Cerebellar cortex (tissue), 1 donor: ENCODE measurements at places on chromosomes 6 and 20.

DNA sequence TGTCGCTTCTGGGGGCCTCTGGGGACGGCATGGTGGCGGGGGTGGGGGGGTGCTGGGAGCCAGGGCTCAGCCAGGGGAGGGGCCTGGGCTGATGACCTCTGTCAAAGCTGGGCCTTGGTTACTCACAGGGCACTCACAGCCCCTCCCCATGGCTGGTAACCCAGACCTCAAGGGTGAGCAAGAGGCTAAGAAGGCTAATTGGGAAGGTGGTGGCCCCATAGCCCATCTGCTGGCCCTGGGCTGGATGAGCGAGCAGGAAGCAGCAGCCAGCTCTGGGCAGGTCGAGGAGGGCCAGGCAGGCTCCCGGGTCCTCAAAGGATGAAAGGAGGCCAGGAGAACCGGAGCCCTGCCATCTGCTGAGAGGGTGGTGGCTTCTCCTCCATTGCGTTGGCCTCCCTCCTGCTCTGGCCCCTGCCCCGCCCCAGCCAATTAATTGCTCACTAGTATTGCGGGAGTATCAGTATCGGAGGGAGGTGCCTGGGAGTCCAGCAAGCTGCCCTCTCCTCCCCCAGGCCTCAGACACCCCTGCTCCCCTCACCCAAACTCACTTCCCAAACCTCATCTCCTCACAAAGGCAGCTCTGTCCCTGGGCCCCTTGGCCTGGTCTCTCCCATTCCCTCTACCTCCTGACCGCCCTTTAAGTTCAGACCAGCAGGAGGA, 1.0 kb upstream of the CDSN start:
- no peak for DNase-seq

DNA sequence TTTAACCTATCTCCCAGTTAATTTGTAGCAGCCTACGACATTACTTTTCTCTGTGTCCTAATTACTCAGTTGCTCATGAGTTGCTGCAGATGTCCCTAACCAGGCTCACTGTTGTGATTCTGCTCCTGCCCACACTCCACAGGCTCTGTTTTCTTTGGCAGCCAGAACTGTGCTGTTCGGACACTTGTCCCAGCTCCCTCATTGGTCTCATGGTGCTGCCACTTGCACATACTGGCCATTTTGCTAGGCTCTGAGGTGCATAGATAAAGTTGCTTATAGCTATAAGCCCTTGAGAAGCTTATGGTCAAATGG, 55.0 kb downstream of the NOX3 start:
- peak; percentile 6 for DNase-seq

- no peak for DNase-seq
Measured at GRCh38 chr6:36110863-36111262, 19.4 kb upstream of the MAPK13 start.

- DNase-seq, result no peak
Measured at GRCh38 chr6:30465595-30466306, 23.6 kb upstream of the HLA-E start.

DNA sequence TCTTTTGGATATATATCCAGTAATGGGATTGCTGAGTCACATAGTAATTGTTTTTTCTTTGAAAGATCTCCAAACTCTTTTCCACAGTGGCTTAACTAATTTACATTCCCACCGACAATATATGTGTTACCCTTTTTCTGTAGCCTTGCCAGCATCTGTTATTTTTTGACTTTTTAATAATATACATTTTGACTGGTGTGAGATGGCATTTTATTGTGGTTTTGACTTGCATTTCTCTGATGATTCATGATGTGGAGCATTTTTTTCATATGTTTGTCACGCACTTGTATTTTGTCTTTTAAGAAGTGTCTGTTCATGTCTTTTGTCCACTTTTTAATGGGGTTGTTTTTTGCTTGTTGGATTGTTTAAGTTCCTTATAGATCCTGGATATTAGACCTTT, 58.9 kb upstream of the OPRM1 start:
- DNase-seq, result no peak

DNA sequence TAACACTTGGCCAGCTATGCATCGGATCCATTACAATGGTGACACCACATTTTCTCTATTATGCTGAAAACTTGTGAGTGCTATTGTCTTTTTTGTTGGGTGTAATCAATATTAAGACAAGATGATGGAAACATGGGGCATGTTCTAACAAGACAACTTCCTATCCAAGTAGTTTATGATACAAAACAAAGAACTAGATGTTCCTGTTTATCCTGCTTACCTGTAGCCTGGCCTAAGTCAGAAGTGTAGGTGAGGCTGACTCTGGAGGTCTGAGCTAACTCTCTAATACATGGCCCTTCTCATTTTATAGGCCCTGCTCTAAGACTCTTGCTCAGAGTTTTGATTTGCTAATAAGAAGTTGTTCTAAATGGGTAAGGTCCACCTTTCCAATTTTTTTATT, 242.4 kb upstream of the STXBP5 start:
- DNase-seq, result no peak

DNA sequence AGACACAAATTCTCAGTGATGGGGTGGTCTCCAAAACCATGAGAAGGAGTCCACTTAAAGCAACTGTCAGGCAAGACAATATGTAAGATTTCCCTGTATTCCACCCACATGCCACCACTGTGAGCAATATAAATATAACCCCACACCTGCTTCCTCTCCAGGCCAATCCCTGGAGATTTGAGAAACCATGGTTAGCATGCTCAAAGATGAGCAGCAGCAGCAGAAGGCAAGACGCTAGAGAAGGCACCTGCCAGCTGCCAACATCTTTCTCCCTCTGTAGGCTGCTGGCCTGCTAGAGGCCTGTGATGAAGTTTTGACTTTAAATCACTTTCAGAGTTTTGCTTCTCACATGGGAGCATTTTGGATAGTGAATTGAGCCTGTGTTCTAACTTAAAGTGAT, 7.9 kb upstream of the SOD2 start:
- DNase-seq, result no peak

- DNase-seq, result no peak
Measured at GRCh38 chr6:19892260-19892659, 55.1 kb downstream of the ID4 start.

GRCh38 chr6:6469074-6469473, 119.4 kb upstream of the LY86 start:
- no peak for DNase-seq

GRCh38 chr6:154548130-154548830, 37.8 kb upstream of the CNKSR3 start:
- peak; percentile 2 for DNase-seq

- DNase-seq, result no peak
Measured at GRCh38 chr6:122804962-122805485, 16.0 kb downstream of the SMPDL3A start.

GRCh38 chr6:33279971-33280511, 3.1 kb downstream of the B3GALT4 start:
- peak; percentile 81 for DNase-seq

GRCh38 chr6:84926189-84927155, 162.1 kb upstream of the TBX18 start:
- no peak for DNase-seq

DNA sequence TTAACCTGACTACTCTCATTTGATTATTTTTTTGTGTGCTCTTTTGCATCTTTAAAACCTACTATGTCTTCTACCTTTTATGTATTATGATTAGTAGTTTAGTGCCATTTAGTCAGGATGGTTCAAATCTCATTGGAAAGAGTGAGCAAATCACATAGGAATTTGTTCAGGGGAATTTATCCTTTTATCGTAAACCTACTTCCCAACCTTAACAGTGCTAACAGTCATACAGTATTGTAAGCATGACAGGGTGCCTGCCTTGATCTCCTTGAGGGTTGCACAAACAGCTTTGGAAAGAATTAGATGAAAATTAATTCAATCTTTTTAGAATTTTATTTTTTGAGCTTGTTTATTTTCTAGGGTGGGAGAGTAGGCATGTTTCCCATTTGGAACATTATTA, 18.3 kb downstream of the RNF8 start:
- DNase-seq, result no peak

DNA sequence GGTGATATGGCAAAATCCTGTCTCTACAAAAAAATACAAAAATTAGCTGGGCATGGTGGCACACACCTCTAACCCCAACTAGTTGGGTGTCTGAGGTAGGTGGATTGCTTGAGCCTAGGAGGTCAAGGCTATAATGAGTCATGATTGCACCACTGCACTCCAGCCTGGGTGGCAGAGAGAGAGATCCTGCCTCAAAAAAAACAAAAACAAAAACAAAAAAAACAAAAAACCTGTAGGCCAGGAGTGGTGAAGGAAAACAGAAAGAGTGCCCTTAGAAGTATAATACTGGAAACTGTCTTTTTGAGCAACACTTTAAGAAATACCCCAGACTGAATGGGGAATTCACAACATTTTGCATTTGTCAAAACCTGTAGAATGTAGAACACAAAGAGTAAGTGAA, 85.3 kb downstream of the JARID2 start:
- no peak for DNase-seq

GRCh38 chr6:13681305-13682061, 30.2 kb downstream of the RANBP9 start:
- no peak for DNase-seq

DNA sequence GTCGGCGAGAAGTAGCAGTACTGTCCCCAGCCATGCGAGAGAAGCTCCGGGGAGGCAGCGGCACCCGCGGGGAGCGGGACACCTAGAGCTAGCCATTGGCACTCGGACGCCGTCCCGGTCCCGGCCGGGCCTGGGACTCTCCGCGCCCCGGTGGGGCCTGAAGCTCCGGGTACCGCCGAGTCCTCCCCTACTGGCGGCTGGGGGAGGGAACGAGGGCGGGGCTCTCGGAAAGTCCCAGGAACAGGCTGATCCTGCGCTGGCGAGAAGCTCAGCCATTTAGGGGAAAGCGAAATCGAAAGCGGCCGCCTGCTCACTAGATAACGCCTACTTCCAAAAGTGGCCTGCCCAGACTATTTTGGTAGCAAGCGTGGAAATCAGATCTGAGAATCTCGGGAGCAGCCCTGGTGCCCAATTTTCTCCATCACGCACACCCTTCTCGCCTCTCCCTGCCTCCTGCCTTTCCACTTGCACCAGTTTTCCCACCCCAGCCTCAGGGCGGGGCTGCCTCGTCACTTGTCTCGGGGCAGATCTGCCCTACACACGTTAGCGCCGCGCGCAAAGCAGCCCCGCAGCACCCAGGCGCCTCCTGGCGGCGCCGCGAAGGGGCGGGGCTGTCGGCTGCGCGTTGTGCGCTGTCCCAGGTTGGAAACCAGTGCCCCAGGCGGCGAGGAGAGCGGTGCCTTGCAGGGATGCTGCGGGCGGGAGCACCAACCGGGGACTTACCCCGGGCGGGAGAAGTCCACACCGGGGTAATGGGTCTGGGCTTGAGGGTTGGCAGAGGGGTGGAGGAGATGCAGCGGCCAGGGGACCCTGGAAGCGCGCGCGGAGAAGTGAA, at the start of the genes PSMB9 and TAP1:
TSS of gene PSMB9 (plus strand) at position 652 of the 835 bp plus-strand sequence. CDS start at position 690, 38 bp downstream.
TSS of gene TAP1 (minus strand) at position 164 of the 835 bp plus-strand sequence. CDS start at position 96, 68 bp downstream.
- peak; percentile 91 for DNase-seq

DNA sequence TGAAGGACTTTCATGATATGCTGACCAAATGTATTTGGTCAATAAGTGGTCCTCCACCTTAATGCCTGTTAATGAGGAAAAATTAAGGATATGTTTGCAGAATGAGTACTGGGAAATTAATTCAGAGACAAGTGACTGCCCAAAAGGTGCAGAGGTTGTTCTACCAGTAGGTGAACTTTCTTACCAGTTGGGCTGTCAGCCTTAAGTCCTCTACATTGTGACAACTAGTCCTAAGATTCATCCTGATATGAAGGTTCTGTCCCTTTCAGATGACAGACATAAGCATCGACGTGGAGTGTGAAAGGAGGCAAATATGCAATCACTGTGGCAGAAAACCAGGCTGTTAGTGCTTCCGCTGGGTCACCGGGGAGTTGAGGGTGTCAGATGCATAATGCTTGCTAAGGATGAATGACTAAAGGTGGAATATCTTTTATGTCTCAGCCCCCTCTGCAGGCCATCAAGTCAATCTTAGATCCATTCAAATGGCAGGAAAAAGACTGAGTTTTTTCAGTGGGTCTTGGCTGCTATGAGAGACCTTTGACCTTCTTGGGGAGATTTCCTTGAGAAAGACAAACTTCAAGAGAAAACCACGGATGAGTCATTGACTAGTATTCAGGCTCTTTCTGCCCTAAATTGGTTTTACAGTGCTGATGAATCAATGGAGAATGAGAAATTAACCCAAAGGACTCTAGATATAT, 226.0 kb downstream of the TPBG start:
- DNase-seq, result peak; percentile 4

DNA sequence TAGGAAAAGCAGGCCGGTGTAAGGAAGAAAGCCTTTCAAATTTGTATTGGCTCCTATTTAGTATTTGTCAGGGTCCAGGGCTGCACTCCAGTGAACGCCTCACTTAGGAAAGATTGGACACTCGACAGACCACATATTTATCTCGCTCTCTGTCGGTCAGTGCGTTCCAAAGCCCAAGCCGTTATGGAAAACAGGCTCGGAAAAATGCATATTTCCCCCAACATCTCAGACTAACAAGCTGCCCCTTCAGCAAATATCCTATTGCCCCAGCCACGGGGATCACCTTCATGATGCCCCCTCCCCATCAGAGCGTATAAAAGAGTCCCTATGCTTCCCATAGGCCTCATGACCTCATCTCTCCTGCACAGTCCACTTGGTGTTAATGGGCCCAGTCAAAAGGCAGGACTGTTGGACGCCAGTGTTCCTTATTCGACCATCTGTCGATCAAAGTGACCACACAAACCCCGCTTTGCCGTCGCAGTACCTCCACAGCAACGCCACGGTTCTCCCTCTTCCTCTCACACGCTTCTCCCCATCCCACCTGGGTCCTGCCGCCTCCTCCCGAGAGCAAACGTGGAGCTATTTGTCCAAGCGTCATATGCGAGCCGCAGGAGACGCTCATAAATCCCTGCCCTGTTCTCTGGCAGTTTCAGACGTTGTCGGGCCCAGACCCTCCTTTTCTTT, 63.3 kb downstream of the NPEPL1 start:
- DNase-seq, result no peak

- DNase-seq, result no peak
Measured at GRCh38 chr20:13442986-13443385, 195.7 kb downstream of the TASP1 start.

- DNase-seq, result no peak
Measured at GRCh38 chr6:14333556-14334305, 216.2 kb downstream of the CD83 start.

DNA sequence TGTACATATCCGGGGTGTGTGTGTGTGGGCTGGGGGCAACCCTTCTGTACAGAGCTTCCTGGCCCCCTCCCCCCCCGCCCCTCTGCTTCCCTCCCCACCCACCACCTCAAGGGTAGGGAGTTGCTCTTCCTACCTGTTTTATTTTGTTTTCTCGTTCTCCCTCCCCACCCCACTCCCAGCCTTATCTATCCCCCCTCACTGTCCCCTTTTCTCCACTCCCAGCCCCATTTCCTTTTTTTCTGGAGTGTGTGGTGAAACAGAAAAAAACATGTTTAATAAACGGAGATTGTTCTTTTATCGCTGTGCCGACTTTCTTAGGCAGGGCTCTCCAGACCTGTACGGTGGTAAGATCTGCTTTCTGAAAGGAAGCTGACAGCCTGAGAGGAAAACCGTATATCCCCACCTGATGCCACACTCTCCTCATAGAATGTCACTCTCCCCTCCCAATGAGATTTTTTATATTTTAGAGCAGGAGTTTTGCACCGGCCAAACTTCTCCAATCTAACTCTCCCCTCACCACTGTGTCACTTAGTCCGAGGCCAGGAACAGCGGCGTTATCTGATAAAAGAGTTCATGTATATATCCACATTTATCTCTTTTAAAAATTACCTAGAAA, 875 bp upstream of the ZBTB9 start:
- no peak for DNase-seq
